ENCODE measurements at places on chromosomes 5 and 9.

- DNase-seq = no peak
Observed at GRCh38 chr9:26132746-26133312, 454.6 kb upstream of the TUSC1 start.

DNA sequence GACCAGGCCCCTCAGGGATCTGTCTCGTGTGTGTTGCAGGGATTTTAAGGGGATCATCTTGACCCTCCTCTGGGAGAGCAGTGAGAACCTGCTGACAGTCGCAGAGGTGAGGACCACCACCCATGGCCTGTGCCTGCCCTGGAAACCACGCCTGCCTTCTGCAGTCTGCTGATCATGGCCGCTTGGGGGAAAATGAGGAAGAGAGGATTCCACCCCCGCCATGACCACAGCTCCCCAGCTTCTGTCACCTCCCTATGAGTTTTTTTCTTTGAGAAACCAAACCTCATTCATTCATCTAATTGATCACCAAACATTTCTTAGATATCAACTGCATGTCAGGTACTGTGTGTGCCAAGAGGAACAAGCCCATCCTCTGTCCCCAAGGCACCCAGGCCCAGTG lies 46.3 kb upstream of the TDRD7 start:
- DNase-seq = no peak

- DNase-seq = no peak
Observed at GRCh38 chr5:52964138-52964537, 25.0 kb upstream of the ITGA2 start.

DNA sequence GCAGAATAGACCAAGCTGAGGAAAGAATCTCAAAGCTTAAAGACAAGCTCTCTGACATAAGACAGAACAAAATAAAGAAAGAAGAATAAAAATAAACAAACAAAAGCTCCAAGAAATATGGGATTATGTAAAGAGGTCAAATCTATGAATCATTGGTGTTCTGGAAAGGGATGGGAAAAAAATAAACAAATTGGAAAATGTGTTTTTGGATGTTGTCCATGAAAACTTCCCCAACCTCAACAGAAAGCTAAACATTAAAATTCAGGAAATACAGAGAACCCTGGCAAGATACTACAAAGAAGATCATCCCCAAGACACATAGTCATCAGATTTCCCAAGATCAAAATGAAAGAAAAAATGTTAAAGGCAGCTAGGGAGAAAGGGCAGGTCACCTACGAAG lies 662.0 kb upstream of the CDH18 start:
- no peak for DNase-seq

DNA sequence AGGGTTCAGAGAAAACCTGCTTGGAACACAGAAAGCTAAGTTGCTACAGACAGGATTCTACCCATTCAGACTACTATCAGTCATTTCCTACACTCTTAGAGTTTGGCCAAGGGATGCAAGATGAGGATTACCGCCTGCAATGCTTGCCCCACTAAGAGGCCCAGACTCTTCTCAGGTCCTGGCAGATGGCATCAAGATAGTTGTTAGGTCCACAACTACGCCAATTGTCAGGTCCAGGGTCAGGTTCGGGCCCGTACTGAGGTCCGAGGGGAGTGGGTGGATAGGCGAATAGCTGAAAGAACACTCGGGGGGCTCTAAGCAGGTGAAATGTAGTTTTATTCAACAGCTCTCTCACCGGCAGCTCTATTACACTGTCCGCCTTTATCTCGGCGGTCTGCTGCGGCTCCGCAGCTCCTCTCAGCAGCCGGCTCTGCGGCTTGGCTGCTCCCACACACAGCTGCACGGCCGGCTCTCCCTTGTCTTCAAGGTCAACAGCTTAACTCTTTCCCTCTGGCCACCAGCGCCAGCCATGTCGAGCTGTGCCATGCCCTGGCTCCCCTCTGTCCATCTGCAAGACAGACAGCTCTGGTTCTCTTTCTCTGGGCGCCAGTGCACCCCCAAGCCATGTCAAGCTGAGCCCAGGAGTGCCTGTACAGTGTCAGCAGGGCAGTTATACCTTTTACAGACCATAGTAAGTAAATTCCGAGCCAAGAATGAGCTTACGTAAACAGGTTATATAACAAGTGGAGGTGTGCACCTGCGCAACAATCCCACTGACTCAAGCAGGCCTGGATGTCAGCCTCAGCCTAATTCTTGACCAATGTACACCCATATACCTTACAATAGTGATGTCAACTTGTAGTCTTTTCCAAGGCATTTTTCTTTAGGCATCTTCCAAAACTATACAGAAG lies 24.0 kb downstream of the ENC1 start:
- DNase-seq = no peak

DNA sequence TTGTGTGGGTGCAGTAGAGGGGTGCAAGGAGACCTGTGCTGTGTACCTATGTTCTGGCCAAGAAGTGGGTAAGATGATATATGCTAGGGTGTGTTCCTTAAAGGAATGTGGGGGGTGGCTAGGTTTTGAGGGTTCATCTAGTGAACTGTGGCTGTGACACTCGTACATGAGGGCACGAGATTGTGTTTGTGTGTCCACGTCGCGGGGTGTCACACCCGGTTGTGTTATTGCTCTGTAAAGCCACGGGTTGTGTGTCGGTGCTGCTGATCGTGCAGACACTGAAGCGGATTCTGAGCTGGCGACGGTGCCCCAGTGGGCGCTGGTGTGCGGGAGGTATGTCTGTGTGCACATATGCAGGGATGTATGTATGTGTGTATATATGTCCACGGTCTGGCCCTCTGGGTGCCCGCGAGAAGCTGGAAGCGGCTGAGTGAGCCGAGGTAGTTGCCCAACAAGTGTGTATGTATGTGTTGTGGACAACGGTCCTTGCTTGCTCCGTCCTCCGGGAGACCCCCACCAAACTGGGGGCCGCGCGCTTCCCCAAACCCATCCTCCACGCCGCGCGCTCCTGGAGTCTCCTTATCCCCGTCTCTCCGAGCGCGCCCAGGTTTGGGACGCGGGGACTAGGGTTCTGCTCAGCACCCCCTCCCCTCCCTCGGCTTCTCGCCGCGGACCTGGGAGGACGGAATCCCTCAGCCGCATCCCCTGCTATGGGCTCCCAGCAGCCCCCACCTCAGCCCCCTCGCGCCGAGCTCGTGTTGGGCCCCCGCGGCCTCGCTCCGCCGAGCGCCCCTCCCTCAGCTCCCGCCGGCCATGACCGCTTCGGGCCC lies 639 bp downstream of the PCDH1 start:
- no peak for DNase-seq

- DNase-seq = no peak
Observed at GRCh38 chr5:130104895-130105688, 200.8 kb downstream of the CHSY3 start.

DNA sequence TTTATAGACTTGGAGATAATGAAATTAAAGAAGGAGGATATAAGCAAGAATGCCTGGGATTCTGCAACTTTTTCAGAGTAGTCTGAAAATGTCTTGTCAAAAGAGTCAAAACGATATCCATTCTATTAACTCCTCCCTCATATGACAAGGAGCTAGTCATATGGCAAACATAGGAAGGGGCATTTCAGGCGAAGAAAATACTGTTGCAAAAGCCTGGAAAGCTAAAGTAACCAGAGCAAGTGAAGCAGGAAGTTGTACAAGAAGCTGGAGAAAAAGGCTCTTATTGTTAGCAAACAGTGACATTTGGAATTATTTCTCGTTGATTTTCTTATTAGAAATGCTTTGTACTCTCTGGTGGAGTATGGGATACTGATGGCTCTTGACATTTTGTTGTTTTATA lies 94.0 kb upstream of the PTPRD start:
- DNase-seq = no peak

- DNase-seq = no peak
Observed at GRCh38 chr9:87698069-87698809, 27.7 kb upstream of the CTSL start.

DNA sequence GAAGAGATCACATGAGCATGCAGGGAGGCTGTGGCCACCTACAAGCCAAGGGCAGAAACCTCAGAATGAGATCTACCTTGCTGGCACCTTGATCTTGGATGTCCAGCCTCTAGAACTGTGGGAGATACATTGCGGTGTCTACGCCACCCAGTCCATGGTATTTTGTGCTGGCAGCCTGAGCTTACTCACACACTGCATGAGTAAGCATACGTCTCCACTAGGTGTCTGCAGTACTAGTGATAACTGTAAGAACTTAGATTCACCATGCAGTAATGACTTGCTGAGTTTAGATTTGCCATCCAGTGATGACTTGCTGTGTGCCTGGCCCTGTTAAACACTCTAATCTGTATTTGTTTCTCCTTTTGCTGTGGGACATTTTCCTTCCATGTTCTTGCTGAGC lies 417.7 kb downstream of the GADD45G start:
- no peak for DNase-seq

- peak; percentile 11 for DNase-seq
Observed at GRCh38 chr5:172722327-172722815, 48.6 kb downstream of the DUSP1 start.

DNA sequence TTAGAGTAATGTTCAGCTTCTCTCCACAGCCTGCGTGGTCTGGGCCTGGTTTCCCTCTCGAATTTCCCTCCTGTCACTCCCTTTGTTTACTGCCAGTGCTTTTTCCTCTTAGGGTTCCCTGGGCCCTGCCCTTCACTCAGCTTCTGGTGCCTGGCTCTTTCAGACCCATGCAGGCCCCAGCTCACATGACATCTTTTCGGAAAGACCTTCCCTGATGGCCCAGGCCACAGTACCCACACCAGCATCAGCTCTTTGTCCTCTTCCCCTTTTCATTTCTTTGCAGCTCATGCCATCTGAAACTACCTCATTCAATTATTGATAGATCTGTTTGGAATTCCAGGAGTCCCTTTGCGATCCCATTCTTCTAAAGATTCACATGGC lies 68.1 kb upstream of the ABL1 start:
- no peak for DNase-seq

GRCh38 chr9:133280392-133280791 lies 5.4 kb upstream of the ABO start:
- DNase-seq = no peak

- no peak for DNase-seq
Observed at GRCh38 chr5:156481741-156482140, 154.8 kb downstream of the SGCD start.

GRCh38 chr9:98078895-98079294 lies 22.4 kb downstream of the NANS start:
- DNase-seq = no peak

- no peak for DNase-seq
Observed at GRCh38 chr5:151800532-151800931, 28.8 kb downstream of the G3BP1 start.

DNA sequence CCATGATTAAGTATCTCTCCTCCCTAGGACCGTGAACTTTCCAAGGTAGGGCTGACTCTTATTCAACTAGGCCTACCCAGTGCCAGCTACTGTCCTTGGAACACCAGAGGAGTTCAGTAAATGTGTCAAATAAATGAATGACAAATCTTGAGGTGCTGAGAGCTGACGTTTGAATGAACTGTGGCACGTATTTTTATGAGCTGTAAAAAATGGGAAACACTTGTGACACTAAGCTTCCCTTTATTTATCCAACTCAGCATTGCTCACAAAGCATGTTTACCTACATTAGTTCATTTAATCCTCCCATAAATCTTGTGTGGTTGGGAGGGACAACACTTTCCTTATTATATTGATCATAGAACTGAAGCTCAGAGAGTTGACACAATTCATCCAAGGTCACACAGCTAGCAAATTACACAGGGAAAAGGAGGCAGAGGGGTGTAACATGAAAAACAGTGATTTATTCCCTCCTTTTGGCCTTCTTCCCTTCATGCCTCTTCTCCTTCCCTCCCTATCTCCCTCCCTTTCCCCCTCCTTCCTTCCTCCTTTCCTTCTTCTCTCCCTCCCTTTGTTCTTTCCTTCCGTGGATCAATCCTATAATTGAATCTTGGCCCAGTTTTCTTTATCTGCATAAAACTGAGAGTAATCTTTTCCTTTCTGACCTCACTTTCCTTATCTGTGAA lies 412.6 kb downstream of the DMRT2 start:
- DNase-seq = no peak

- DNase-seq = no peak
Observed at GRCh38 chr5:21783074-21783679, 1070.0 kb downstream of the CDH12 start.

GRCh38 chr5:84249918-84250630 lies 134.6 kb downstream of the EDIL3 start:
- no peak for DNase-seq

GRCh38 chr5:148932355-148932935 lies 106.0 kb downstream of the ADRB2 start:
- no peak for DNase-seq

DNA sequence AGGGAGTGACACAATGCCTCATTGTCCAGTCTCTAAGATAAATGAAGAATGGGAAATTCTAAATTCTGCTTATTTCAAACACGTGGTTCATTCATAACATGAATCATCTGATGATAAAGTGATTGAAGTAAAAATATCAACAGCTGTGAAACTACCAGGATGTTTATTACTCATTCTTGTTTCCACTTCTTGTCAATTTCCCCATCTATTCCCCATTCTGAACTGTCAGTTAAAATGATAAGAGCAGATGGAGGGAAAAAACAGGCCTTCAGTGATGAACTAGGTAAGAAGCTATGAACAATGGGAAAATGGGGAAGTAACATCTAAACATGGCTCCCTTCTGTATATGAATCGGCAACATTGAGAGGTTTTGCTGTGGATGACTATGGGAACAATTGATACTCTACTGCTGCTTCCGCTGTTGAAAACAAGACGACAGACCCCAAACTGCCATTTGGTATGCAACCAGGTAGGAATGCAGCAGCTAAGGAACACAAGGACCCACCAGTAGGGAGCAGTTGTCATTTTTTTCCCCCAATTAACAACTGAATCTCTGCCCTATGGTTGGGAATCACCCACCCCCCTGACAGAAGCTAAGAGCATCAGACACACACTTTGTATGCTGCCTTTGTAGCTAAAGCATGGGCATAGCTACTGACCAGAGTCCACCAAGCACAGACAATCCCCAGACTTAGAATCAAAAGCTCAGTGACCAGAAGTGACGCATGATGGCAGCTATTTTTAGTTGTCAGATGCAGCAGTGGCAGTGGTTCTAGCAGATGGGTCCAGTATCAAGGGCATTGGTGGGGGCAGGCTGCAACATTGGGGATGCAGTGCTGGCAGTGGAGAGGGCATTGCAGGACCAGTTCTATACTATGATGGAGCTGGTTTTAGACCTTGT lies 52.9 kb upstream of the ZNF366 start:
- no peak for DNase-seq

GRCh38 chr5:108797396-108797795 lies 49.7 kb downstream of the FER start:
- no peak for DNase-seq

DNA sequence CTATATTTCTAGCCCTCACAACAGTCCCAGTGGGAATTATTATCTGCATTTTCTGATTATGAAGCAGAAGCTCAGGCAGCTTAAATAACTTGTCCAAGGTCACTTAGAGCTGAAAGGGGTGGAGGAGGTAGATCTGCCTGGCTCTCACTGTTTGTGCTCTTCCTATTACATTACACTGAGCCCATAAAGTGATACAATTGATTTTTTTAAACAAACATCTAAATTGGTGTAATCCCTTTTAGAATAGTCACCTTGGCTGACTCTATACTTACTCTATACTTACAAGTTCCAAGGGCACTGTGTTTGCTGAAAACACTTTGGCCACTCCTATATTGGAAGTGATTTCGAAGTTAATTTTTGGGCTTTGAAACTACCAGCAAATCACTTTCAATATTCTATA lies 144.7 kb downstream of the APBA1 start:
- no peak for DNase-seq

GRCh38 chr9:89765211-89765946 lies 160.6 kb downstream of the GADD45G start:
- DNase-seq = no peak

- DNase-seq = no peak
Observed at GRCh38 chr5:172837640-172838039, 3.6 kb downstream of the ERGIC1 start.
